ENCODE measurements at places on chromosomes 6 and 20.

DNA sequence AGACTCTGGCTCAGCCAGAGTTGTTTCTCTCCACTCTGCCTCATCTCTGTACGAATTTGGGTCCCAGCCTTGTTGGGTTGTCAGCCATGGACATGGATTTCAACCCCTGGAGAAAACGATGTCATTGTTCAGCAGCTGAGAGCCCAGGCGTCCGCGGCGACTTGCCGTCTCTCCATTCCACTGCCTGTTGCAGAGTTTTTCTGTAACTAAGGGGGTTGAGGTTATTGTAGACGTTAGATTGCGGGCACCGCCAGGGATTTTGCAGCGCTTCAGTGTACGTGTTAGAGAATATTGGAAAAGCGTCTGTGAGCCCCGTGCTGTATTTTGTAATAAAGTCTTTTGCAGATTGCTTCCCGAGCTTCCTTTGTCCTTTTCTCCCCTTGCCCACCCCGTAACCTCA is 13.1 kb upstream of the RBM38 start:
- no peak for DNase-seq

- no peak for DNase-seq
These were observed 14.7 kb upstream of the ADTRP start for GRCh38 chr6:11793277-11793676.

DNA sequence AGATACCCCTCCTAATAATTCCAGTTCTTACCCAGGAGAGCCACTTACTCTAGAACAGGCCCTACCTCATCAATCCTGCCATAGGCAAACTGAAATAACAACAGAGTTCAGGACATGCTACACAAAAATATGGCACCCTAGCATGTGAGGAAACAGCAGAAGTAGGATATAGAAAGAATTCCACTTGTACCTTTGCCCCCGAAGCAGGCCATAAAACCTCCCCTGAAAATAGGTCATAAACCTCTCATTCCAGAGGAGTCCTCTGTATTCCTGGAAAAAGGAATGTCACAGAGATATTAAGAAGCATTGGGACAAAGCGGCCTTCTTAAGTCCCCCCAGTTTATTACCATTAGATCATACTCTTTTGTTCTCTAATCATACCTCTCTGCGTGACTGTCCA is 504.3 kb upstream of the MARCKS start:
- DNase-seq: no peak

DNA sequence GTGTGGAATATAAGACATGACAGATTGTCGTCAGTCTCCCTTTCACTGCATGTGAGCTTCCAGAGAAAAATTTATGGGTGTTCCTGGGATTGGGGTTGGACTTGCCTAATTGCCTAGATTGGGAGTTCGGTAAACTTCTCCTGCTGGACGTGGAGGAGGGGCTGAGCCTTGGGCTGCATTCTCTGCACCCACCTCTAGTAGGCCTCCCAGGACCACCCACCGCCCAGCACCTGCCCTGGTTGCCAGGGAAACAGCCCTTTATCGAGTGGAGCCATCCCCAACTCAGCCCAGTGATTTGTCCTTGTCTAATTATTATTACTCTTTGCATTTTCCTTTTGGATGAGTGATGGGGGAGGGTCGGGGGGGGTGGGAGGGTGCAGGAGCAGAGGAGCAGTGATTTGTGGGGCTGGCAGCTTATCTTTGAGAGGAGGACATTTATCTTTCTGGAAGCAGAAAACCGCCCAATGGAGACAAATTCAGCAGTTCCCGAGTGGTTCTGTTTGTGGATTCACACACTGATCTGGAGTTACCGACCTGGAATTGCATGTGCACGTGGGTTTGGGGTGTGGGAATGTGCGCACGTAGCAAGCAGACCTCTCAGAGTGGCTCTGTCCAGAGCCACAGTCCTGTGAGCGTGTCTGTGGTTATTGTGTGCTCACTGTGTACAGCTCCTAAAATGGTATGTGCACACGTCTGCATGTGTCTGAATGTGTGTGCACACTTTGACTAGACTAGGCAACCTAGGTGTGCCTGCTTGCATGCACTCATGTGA is 104.5 kb downstream of the DHX35 start:
- no peak for DNase-seq

- no peak for DNase-seq
These were observed 221.4 kb downstream of the SMOC2 start for GRCh38 chr6:168662301-168662936.

DNA sequence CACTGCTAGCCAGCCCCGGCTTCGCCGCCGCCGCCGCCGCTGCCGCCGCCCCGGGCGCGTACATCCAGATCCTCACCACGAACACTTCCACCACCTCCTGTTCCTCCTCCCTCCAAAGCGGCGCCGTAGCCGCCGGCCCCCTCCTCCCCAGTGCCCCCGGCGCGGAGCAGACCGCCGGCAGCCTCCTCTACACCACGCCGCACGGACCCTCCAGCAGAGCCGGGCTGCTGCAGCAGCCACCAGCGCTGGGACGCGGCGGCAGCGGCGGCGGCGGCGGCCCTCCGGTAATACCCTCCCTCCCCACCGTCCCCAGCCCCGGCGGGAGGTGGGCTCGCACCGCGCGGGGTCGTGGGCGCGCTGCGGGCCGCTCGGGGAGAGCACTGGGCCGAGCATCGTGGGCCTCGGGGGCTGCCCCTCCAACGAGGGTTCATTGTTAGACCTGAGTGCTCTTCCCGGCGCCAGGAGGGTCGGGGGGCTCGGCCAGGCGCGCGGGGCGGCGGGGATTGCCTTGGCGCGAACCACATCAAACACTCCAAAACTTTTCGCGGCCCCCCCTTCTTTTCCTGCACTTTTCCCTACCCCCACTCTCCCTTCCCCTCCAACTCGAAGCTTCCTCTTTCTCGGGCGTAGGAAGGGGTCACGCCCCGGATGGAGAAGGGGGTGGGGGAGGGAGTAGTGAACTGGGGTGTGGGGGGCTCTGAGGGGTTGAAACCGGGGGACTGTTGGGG is 827 bp downstream of the E2F3 start:
- DNase-seq: peak; percentile 76

DNA sequence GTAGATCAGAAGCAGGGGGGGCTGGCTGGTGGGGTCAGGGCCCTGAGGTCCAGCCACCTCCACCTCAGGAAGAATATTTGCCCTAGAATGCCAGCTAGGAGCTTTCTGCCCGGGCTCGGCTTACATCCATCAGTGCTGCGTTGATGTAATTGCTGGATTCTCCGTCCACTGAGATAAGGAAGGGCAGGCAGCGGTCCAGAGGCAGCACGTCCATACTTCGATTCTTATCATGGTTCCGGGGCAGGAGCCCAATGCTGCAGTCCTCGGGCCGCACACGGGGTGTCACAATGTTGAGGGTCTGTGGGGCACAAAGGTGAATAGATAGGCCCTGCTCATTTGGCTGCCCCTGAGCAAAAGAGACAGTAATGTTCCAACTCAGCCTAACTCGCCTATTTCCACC is 483.8 kb upstream of the CHD6 start:
- DNase-seq: no peak

GRCh38 chr6:166578536-166579236 is 7.8 kb downstream of the RAMACL start:
- DNase-seq: no peak

DNA sequence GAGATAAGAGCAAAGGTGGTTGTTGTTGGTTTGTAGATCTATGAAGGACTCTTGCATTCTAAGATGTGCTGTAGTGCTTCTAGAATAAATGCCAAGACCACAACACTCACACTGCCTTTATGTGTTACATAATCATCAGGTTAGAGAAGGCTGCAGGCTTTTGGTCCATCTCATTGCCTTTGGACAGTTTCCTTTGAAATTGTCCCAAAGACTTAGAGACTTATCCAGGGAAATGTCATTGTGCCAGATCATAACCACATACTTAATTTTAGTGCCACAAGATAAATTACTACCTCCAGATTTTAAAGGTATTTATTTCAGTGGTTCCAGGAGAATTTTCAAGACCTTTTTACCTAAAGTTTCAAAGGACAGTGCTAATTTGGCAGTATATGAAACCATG is 666.6 kb upstream of the CITED2 start:
- no peak for DNase-seq

GRCh38 chr6:144344646-144345045 is 59.5 kb downstream of the UTRN start:
- DNase-seq: no peak

GRCh38 chr6:14665827-14666724 is 548.5 kb downstream of the CD83 start:
- peak; percentile 95 for DNase-seq

- DNase-seq: no peak
These were observed 641 bp downstream of the TEAD3 start for GRCh38 chr6:35496036-35496840.

DNA sequence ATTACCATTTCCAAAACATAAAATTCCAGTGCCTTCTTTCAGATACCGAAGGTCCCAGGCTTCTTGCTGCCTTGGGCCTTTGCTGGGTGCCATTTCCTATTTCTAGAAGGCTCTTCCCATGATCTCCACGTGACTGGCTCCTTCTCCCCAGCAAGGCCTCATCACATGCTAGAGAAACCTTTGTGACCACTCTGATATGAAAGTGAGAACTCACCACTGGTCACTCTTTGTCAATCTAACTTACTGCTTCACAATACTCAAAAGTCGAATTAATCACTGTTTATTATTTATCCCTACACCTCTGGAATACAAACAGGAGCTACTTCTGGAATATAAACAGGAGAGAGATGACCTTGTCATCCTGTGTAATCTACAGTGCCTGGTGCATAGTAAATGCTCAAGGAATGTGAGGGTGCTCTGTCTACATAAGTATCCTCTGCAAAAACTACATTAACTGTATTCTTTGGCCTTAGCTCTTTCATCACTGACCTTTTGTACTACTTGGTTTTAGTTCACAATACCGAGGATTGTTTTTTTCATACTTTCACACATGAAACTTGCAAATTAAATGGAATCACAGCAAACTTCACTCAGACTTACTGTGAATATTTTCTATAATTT is 1.6 kb downstream of the STX7 start:
- DNase-seq: no peak

- no peak for DNase-seq
These were observed 129.6 kb downstream of the PLEKHG1 start for GRCh38 chr6:150729188-150729748.

DNA sequence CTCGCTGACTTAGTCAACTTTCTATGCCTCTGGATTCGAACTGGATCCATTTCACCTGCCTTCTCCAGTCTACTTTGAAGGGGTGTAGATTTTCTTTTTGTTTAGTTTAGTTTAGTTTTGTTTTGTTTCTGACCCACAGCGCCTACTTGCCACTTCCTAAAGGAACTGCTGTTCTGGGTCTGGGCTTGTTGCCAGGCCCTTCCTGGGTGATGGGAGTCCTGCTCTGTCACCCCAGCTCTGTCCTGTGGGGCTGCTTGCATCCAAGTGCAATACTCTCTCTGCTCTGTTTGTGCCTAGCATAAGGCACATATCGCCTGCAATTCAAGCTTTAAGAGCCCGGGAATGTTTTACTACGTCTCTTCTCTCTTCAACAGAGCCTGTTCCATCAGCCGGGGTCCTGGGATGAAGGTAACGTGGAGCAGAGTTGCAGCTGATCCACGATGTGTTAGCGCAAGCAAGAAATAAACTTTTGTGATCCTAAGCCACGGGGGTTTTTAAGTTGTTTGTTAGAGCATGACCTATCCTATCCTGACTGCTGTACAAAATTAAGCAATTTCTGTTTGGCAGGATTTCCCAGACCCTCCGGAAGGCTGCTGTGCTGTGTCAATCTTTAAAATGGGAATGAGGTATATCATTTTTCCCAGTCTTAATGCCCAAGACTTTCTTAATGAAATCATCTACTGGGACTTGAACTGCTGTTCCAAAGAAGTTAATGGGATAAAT is 30.9 kb upstream of the TAGAP start:
- DNase-seq: peak; percentile 16

DNA sequence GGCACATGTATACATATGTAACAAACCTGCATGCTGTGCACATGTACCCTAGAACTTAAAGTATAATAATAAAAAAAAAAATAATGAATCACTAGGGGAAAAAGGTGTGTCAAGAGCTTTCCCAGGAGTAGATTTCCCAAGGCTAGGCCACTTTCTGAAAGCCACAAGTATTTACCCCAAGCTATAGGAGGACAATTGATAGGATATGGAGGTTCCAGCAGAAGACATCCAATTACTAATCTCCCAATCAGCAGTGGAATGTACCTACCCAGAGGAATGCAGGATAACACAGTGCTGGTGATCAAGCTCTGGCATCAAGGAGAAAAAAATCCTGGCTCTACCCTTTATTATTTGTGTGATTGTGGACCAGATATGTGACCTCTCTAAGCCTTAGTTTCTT is 562.7 kb downstream of the RFPL4B start:
- peak; percentile 2 for DNase-seq

DNA sequence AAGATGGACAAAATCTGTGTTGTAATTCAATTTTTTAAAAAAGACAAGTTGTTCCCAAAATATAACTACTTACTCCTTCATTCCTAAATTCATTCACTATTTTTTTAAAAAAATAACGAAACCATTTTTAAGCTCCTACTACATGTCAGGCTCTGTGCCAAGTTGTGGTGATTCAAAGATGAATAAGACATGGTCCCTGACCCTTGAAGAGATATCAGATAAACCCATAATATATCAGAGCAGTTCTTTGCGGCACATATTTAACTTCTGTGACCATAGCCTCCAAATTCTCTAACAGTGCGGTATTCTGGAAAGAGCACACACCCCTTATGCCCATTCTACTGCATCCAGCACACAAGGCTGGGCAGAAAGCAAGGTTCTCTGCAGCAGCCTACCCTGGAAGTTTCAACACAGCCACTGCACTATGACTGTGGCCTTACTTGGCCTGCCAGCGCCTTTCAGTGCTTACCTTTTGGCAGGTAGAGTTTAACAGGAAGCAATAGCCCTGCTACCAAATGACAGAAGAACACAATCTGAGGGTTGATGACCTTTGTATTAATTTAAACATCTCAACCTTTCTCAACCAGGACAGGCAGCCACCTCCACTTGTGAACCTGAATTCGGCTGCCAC is 406.5 kb downstream of the BTBD9 start:
- DNase-seq: peak; percentile 46

- peak; percentile 75 for DNase-seq
These were observed 12.9 kb downstream of the IPCEF1 start for GRCh38 chr6:154343473-154344308.

DNA sequence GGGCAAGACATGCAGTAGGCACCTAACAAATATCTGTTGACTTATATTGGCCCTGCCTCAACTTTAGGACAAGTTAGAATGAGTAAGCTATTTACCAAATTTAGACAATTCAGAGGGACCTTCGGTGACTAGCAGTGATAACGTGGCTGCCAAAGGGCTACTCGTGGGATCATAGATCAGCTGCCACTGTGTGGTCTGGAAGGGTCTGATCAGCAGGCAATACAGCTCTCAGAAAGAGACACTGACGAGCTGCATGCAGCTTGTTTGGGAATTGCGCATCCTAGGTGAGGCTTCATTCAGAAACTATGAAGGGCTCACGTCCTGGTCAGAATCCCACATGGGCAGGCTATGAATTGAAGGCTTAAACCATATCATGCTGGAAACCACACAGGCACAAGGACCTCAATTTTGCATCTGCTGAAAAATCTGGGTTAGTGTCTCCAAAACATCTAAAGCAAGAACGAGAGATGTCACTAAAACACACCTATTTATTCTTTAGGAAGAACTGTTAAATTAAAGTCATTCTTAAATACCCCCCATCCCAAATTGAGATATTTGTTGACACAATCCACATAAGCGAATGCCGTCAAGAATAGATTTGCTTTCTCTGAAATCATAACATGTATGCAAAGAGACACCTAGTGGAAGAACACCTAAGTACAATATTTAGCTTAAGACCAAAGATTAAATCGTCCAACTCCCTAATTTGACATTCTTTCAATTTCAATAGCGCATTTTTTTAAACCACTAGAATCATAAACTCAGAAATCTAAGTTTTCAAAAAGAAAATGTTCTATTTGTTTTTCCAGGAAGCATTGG is 79.6 kb downstream of the IPCEF1 start:
- peak; percentile 56 for DNase-seq

GRCh38 chr6:124970243-124970642 is 8.0 kb downstream of the RNF217 start:
- DNase-seq: peak; percentile 56
